Heart right ventricle (tissue), 16 donors: ENCODE measurements at places on chromosomes 5 and 9. TPM values are rescaled to one million over a fixed set of nuclear protein-coding genes. Genes with fewer than 3 reads are reported as not detected.

GRCh38 chr5:31692561-31693221, 53.8 kb downstream of the PDZD2 start:
- peak; percentile 77 for DNase-seq

DNA sequence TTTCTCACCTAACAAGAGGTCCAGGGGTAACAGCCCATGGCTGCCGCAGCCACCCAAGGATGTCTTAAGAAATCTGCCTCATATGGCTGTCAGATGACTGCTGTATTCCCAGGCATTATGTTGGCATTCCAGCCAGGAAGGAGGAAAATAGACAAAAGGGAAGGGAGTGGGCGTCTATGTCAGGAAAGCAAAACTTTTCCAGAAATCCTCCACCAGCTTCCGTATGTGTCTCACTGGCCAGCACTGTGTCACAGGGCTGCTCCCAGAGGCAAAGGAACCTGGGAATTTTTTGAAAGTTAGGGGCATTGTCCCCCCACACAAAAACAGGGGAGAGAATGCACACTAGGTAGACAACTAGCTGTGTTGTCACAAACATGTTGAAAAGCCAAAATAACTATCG, 7.3 kb downstream of the BHMT2 start:
- DNase-seq: no peak

DNA sequence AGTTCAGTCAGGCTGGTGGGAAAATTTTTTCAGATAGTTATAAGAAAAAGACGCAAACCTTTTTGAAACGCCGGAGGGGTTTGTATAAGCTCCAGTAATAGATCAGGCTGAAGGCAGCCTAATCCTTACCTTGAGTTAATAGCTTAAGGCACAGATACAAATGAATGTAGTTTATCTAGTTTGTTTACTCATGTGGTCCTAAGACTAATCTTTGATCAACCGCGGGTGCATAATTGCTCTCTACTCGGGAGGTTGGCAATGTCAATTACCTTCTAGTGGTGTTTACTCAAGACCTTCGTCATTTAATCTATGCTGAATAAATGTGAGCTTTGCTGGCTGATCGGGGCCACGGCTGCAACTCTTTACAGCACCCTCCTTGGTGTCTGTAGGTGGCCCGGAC, 665 bp upstream of the INSL4 start:
- no peak for DNase-seq

GRCh38 chr9:131279196-131279862, 3.0 kb upstream of the FAM78A start:
- DNase-seq: no peak

DNA sequence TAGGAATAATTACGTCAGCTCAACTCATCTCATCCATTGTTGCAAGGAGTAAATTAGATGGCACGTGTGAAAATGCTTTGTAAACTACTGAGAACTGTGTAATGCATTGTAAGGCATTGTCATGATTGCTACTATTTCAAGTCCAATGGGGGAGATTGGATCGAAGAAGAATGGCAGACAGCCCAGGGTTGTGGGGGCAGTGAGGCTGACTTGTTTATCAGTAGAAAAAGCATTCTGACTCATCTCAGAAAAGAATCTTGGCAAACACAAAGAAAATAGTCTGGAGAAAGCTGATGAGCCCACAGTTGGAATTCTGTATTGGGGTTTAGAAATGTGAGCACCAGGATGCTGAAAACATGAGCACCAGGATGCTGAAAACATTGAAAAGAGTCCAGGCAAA, 28.0 kb upstream of the DAP start:
- DNase-seq: no peak

EMB gene
- 12.1 TPM for total RNA-seq
